ENCODE measurements at places on chromosomes 11 and 22.

- DNase-seq = no peak
Observed at GRCh38 chr11:76382209-76382608, 1.1 kb downstream of the GVQW3 start.

- DNase-seq = no peak
Observed at GRCh38 chr11:72685560-72686480, 11.6 kb upstream of the PDE2A start.

DNA sequence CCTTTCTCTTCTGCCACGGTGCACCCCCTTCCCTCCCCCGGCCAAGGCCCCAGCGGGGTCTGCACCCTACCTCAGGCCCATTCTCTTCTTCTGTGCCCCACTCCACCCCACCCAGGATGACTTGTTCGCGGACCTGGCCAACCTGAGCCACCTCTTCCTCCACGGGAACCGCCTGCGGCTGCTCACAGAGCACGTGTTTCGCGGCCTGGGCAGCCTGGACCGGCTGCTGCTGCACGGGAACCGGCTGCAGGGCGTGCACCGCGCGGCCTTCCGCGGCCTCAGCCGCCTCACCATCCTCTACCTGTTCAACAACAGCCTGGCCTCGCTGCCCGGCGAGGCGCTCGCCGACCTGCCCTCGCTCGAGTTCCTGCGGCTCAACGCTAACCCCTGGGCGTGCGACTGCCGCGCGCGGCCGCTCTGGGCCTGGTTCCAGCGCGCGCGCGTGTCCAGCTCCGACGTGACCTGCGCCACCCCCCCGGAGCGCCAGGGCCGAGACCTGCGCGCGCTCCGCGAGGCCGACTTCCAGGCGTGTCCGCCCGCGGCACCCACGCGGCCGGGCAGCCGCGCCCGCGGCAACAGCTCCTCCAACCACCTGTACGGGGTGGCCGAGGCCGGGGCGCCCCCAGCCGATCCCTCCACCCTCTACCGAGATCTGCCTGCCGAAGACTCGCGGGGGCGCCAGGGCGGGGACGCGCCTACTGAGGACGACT, 15.9 kb downstream of the RTN4RL2 start:
- DNase-seq = peak; percentile 24

DNA sequence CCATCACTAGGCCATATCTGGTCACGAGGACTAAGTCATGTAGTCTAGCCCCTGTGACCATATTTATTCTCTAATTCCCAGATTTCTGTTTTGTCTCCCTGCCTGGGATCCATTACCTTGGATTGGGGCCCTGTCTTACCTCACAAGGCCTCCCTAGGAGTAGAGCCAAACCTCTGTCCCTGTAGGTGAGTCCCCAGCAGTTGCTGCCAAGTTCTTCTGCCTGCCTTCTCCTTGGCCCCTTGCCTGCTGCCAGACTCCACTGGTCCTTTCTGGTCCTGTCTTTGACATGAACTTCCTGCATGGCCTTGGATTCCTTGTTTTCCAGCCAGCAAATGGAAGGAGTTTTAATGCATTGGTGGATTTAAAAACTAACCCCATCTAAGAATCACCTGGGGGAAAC, 35.6 kb upstream of the CADM1 start:
- DNase-seq = no peak

DNA sequence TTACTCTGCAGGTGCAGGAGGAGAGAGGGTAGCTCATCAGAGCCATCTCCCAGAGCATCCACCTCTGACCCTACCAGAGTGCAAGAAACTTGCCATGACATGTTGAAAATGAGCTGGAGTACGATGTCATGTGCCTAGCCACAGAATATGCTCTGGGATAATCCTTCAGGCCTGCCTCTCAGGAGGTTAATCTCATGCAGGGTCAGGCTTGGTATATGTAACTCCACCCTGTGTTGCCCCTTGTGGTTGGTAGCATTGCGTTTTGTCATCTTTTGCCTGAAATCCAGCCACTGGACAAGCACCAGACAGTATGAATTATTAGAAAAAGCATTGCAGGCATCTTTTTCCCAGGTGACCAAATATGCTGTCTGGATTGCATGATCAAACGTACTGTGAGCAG, 36.2 kb downstream of the CNTF start:
- no peak for DNase-seq

DNA sequence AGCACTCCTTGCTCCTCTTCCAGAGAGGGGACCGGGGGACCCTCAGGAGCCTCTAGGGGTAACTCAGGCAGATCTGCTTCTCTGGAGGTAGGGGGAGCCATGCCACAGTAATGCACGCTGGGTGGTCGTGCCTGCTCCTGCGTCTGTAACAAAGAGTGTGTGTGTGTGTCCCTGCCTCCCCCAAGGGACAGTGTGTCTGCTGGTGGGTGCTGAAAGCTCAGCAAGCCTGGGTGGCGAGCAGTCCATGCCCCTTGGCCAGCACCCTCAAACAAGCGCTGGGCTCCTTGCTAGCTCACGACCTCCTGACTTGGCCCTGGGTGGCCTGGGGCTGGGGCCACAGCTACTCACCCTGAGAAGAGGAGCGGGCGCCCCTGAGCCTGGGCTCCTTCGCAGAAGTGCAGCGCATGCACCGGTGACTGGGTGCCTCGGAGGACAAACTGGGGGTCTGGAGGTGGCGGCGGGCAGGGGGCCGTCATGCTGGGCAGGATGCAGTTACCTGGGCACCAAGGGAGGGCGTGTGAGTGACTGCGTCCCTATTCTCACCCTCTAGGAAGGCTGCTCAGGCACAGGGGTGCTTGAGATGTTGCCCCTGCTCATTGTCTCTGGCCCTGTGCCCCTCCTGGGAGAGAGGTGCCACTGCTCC, 33.7 kb downstream of the GNB1L start:
- DNase-seq = no peak

DNA sequence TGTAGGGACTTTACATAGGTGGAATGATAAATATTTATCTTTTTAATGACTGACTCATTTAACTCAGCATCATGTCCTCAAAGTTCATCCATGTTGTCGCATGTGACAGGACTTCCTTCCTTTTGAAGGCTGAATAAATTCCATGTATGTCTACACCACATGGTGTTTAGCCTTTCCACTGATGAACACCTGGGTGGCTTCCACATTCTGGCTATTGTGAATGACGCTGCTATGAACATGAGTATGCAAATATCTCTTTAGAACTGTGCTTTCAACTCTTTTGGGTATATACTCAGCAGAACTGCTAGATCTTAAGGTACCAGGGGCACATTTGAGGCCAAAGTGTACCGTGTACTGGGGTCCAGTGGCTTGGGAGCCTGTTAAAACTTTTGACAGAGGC, 24.1 kb downstream of the LARGE1 start:
- no peak for DNase-seq

DNA sequence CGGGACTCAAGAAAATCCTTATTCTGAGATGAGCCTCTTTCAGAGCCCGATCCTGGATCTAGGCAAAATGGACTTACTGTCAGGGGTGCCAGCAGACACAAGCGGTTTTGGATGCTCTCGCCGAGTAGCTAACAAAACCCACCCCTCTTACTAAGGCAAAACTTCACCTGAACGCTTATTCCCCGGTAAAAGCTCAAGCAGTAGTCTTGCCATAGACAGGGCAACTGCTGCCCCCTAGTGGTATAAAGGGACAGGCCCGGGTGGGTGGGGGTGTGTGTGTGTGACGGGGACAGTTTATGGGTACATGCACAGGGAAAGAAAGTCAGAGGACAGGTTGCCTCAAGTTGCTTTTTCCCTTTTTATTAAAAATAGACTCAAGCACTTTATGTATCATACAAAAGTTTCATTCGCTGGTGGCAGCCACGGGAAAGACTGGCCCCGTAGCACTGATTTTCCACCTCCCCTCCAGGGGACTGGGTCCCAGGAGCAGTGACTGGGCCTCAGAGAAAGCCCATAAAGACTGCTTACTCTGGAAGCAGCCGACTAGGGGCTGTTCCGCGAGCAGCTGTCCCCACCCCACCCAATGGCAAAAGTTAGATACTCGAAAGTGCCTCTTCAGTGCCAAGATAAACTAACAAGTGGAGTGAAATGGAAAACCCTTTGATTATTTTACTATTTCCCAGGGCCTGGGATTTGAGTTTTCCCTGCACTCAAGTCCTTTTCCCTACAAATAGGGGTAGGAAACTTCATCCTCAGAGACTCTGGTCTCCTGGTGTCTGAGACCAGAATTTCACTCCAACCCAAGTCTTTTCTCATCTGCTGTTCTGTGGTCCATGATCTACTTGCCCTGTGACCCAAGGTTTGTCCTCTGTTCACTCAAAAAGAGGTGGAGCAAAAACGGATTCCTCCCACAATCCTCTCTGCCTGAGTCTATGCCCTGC, 4.7 kb downstream of the YPEL4 start:
- peak; percentile 91 for DNase-seq

- no peak for DNase-seq
Observed at GRCh38 chr11:126896025-126896424, 104.5 kb downstream of the KIRREL3 start.

- no peak for DNase-seq
Observed at GRCh38 chr11:93481696-93482095, 61.5 kb downstream of the SMCO4 start.

GRCh38 chr22:39723899-39724351, 153.4 kb downstream of the CACNA1I start:
- no peak for DNase-seq

GRCh38 chr11:124917115-124917637, 1.9 kb upstream of the HEPN1 start:
- DNase-seq = no peak

DNA sequence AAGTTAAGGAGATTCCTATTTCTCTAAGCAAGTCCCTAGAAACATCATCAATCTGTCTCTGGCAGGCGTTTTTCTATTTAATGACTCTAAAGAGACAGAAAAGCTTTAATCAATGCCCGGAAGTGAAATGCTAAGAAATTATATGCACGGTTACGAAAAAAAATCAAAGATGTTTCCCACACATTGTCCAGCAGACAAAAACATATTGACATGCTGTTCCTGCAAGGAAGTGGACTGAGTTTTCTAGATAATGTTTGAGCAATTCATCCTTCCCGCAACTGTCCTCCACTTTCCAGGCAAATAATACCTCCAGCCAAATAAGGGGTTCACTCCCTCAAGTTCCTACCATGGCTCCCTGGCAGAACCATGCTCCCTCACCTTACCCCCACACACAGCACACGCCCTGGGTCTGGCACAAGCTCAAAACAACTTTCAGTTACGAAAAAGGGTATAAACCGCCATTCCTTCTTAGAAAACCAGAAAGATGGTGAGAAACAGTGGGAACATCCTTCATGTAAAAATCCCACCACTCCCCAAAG, 29.6 kb downstream of the GALNT18 start:
- no peak for DNase-seq

DNA sequence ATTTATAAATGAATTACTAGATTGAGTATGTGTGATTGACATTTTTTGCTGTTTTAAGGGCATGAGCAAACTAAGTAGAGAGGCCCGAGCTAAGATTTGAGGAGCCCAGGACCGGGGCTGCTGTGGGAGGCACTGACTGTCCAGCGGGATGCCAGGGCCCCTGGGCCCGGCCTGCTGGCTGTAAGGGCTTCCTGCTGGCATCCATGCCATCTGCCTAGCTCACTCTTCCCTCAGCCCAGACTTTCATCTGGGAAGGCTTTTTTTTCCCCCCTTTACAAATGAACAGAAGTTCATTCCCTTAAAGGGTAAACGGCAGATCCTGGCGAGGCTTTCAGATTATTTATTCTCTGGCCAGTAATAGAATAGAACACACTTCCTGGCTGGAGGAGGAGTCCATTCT, 16.0 kb upstream of the TP53I11 start:
- DNase-seq = no peak

- DNase-seq = no peak
Observed at GRCh38 chr11:85582111-85582510, 45.0 kb downstream of the DLG2 start.

- no peak for DNase-seq
Observed at GRCh38 chr11:65743681-65744025, 23.1 kb upstream of the RNASEH2C start.

DNA sequence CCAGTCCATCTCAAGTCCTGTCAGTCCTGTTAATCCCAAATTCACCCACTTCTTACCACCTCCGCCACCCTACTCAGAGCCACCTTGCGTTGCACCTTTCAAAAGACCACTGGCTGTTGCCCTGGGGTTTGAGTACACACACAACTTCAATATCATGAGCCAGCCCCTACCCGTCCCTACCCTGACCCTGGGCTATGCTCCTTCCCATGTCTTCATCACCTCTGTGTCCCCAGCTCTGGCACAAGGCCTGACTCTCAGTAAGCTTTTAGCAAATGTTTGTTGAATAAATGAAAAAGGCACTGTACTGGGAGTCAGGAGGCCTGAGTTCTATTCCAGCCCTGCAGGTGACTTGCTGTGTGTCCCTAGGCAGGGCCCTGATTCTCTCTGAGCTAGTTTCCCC, 26.5 kb downstream of the OTOG start:
- no peak for DNase-seq

GRCh38 chr11:69531717-69532088, 50.2 kb downstream of the LINC01488 start:
- DNase-seq = no peak

GRCh38 chr11:35825386-35825785, 118.5 kb upstream of the LDLRAD3 start:
- no peak for DNase-seq

- DNase-seq = no peak
Observed at GRCh38 chr11:93089474-93090102, 108.2 kb downstream of the SLC36A4 start.

GRCh38 chr11:11968511-11969280, 39.7 kb downstream of the DKK3 start:
- DNase-seq = no peak

- DNase-seq = no peak
Observed at GRCh38 chr11:111541254-111542061, 938 bp downstream of the LAYN start.

- no peak for DNase-seq
Observed at GRCh38 chr11:802018-802617, 2.9 kb downstream of the PIDD1 start.

- no peak for DNase-seq
Observed at GRCh38 chr11:10540546-10540914, 457 bp downstream of the RNF141 start.

DNA sequence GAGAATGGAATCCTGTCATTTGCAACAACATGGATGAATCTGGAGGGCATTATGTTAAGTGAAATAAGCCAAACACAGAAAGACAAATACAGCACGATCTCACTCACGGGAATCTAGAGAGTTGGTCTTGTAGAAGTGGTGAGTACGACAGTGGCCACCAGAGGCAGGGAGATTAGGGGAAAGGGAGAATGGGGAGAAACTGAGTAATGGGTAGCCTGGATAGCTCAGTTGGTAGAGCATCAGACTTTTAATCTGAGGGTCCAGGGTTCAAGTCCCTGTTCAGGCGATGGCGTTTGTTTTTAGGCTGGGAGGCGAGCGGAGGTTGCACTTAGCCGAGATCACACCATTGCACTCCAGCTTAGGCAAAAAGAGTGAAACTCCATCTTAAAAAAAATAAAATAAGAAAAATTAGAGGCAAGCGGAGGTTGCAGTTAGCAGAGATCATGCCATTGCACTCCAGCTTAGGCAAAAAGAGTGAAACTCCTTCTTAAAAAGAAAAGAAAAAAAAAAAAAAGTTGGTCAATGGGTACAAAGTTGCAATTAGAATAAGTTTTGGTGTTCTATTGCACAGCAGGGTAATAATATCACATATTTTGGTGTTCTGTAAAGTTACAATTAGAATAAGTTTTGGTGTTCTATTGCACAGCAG, 95.7 kb upstream of the UBASH3B start:
- DNase-seq = no peak

GRCh38 chr11:2462543-2462985, 17.8 kb downstream of the KCNQ1 start:
- DNase-seq = no peak

GRCh38 chr22:19991645-19992451, 24.8 kb downstream of the ARVCF start:
- DNase-seq = no peak

GRCh38 chr11:13963949-13964770, 1.6 kb downstream of the SPON1 start:
- DNase-seq = no peak

- no peak for DNase-seq
Observed at GRCh38 chr11:7846003-7846402, 49.3 kb upstream of the OR5P2 start.
